ENCODE measurements at places on chromosomes 11 and 22.

GRCh38 chr22:33770723-33771122 lies 149.6 kb downstream of the LARGE1 start:
- DNase-seq, result no peak

- no peak for DNase-seq
Measured at GRCh38 chr22:19605508-19606331, 81.5 kb upstream of the CLDN5 start.

- no peak for DNase-seq
Measured at GRCh38 chr11:21628641-21629040, 564.2 kb upstream of the ANO5 start.

- no peak for DNase-seq
Measured at GRCh38 chr11:130070846-130071200, 1.1 kb downstream of the APLP2 start.

- DNase-seq, result no peak
Measured at GRCh38 chr11:36372101-36372771, 76.1 kb downstream of the PRR5L start.

Measured in left cardiac atrium (tissue), 4 donors.